NCI-H510A (cell line): ENCODE measurements at places on chromosomes 12 and 14.

- DNase-seq, result no peak
Observed at GRCh38 chr12:94026596-94026995, 121.8 kb upstream of the PLXNC1 start.

- no peak for DNase-seq
Observed at GRCh38 chr14:75732888-75733287, 71.8 kb downstream of the TTLL5 start.

DNA sequence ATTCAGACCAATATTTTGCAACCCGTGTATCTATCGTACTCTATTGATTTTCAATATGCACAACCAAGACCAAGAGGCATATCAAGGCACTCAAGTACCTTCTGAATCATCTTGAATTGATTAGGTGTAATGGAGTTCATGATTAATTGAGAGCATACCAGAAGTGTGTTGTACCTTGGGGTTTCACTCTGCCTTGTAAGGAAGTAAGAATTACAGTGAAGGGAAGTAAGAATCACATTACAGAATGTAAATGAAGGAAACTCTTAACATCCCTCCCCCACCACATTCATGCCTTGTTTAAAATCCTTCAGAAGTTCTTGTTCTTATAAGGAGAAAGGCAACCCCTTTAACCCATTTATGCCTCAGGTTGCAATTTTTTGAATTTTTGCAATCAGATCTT, 5.4 kb upstream of the MGAT4C start:
- no peak for DNase-seq

DNA sequence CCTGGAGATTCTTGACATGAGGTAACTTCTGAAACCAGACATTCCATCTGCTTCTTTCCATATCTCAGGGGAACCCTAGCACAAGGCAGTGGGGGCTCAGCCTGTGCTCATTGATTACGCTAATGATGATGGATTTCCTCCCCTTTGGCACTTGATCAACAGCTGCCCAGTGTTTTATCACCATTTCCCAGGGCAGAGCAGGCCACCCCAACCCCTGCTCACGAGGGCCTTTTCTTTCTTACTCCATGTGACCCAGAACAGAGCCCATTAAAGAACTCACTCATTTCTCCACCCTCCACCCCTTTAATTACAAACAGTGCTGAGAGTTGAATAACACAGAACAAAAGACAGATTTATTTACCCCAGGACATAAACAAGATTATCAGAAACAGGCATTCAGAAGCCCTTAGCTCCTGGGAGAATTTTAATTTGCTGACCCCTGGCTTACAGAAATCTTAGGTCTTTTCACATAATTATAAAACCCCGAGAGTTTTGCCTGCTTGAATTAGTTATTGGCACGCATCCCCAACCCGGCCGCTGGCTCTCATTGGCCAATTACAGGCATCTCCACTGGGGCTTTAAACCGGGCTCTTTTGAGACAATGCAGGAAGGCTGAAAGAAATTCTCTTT, 32.0 kb upstream of the CCDC60 start:
- DNase-seq, result no peak
